Neural crest cell (in vitro differentiated cells): ENCODE measurements at places on chromosomes 2 and 18. TPM values are rescaled to one million over a fixed set of nuclear protein-coding genes. Genes with fewer than 3 reads are reported as not detected.

The CD207 gene
- total RNA-seq: not detected in 2 replicates

The CCDC68 gene
- total RNA-seq: not detected in 2 replicates

The UGT1A9 gene
- not detected in 2 replicates for total RNA-seq

The LHCGR gene
- 0.12 TPM in 1 of 2 replicates, not detected in the other for total RNA-seq

The TRIM43 gene
- not detected in 2 replicates for total RNA-seq

The VWA3B gene
- not detected in 2 replicates for total RNA-seq

The REG1B gene
- total RNA-seq: not detected in 2 replicates

The SPP2 gene
- not detected in 2 replicates for total RNA-seq

GRCh38 chr2:204191574-204191973 lies 255.0 kb downstream of the ICOS start:
- no peak overlapping the region for H3K4me3 ChIP-seq
- no peak overlapping the region for H3K27ac ChIP-seq
- H3K27me3 ChIP-seq: no peaks in the 10 kb centered on the region
- no peaks in the 10 kb centered on the region for H3K36me3 ChIP-seq

- H3K4me1 ChIP-seq: peaks cover 4% of the 10 kb centered on the region
- no peaks in the 10 kb centered on the region for H3K27me3 ChIP-seq
- H3K4me3 ChIP-seq: no peak overlapping the region
- peaks cover 25% of the 10 kb centered on the region for H3K36me3 ChIP-seq
These were observed 408.5 kb downstream of the ZEB2 start for GRCh38 chr2:144111437-144111836.

GRCh38 chr2:20444993-20445910 lies 1.6 kb upstream of the RHOB start:
- no peak overlapping the region for H3K27ac ChIP-seq
- DNase-seq: no peak
- H3K36me3 ChIP-seq: peaks cover 5% of the 10 kb centered on the region
- H3K27me3 ChIP-seq: peaks cover 3% of the 10 kb centered on the region

GRCh38 chr2:65199166-65199565 lies 28.5 kb upstream of the ACTR2 start:
- H3K27me3 ChIP-seq: no peaks in the 10 kb centered on the region
- peaks cover 6% of the 10 kb centered on the region for H3K4me1 ChIP-seq
- no peak for DNase-seq
- H3K27ac ChIP-seq: no peak overlapping the region
- H3K4me3 ChIP-seq: no peak overlapping the region

DNA sequence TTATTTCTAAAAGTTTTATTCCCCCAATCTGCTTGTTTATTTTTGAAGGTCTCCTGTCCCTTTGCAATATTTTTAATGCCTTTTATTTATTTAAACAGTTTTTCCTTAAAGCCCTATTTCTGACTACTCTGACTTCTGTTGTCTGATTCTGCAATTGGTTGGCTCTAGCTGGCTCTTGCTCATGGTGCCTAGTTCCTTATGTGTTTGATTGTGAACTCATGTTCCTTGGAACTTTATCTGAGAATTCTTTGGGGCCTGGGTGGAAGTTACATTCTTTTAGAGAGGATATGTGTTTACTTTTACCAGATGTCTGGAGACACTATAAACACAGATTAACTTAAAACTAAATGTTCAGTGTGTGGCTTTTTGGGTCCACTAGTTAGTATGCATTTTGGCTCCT lies 175.9 kb downstream of the DYSF start:
- H3K4me3 ChIP-seq: no peak overlapping the region
- H3K4me1 ChIP-seq: no peaks in the 10 kb centered on the region
- DNase-seq: no peak
- no peak overlapping the region for H3K27ac ChIP-seq
- H3K36me3 ChIP-seq: no peaks in the 10 kb centered on the region

DNA sequence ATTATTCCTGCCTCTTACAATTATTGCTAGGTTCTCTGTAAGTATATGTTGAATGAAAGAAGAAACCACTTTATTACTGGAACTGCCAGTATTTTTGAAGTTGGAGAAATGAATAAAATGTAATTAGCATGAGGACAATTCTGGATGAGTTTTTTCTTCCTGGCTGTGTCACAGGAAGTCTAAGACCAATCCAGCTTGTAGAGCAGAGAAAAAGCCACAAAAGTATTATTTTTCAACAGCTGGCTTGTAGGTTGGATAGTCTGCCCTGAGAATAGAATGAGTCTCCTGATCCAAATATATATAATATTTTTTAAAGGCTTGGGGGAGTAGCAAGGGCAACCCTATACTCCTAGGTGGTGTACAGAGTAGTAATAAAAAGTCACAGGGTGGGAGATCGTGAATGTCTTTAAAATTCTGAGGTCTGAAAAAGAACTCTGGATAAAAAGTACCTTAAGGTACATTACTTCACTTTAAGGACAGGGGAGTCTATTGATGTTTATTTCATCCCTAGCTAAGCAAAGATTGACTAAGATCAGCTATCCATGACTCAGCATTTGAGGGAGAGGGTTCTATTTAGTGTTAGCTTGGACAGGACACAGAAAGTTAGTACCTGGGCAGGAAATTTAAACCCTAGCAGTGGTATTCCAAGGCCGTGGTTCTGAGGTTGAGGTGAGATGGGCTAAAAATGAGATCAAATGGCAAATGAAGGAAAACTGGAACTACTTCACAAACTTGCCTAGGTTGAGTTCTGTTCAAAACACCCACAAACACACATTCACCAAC lies 31.7 kb downstream of the SLC40A1 start:
- no peaks in the 10 kb centered on the region for H3K27me3 ChIP-seq
- H3K36me3 ChIP-seq: no peaks in the 10 kb centered on the region
- H3K4me1 ChIP-seq: no peaks in the 10 kb centered on the region
- DNase-seq: no peak
- H3K4me3 ChIP-seq: no peak overlapping the region

- H3K27me3 ChIP-seq: no peaks in the 10 kb centered on the region
- peak overlapping the region; percentile 83 for H3K27ac ChIP-seq
- no peak overlapping the region for H3K4me3 ChIP-seq
- H3K36me3 ChIP-seq: no peaks in the 10 kb centered on the region
These were observed 42.3 kb downstream of the FAM124B start for GRCh38 chr2:224359569-224359968.

GRCh38 chr18:44130376-44130942 lies 550.2 kb upstream of the SETBP1 start:
- DNase-seq: peak; percentile 34
- H3K27ac ChIP-seq: no peak overlapping the region
- no peaks in the 10 kb centered on the region for H3K27me3 ChIP-seq
- H3K4me1 ChIP-seq: peaks cover 3% of the 10 kb centered on the region
- no peak overlapping the region for H3K4me3 ChIP-seq

DNA sequence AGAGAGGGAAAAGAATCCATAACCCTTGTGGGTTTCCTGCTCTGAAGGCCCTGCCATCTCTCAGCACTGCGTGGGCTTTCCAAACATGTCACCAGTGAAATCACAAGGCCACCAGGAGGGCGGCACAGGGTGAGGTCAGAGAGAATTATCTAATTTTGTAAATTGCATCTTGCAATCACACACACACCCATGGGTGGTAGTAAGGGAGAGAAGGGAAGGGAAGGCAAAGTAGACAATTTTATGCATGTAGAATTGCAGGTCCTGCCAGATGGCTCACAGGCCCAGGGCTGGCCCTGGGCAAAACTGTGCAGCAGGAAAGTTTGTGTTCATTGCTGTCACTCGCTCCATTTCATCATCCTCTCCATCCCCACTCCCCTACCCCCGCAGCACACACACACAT lies 21.0 kb upstream of the ZBTB7C start:
- DNase-seq: no peak
- H3K4me3 ChIP-seq: no peak overlapping the region
- no peaks in the 10 kb centered on the region for H3K36me3 ChIP-seq
- no peaks in the 10 kb centered on the region for H3K4me1 ChIP-seq

DNA sequence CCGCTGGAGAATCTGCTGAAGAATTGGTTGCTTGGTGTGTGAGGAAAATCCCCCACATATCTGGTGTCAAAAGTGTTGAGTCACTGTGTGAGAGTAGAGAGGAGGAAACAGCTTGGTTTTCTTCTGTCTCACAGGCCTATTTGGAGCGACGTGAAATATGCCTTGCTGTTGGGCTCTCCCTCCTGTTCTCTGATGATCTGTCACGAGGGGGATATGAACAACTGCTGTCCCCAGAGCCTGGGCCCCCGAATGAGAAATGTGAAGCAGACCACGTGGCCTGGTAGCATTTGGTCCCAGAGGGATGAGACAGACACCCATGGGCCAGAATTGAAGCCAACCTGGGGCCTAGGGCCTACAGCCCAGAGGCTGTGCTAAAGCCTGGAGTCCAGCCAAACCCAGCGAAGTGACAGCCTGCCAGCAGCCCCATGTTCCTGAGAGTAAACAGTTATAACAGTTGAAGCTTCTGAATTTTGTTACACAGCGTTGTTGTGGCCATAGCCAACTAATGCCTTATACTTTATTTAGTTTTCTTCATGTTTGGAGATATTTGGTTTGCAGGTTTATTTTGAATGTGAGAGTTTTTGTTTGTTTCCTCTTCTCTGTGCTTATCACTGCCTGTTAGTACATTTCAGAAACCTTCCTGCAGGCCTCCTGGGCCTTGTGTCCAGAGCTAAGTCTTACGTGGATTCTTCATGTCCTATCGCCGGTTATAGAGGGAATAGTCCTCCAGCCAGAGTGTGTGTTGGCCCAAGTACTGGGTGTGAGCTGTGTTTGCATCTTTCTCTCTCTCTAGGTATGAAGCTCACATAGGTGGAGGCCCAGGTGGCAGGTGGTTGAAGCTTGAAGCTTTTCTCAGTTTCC lies 18.7 kb upstream of the COLEC12 start:
- H3K27ac ChIP-seq: no peak overlapping the region
- peaks cover 4% of the 10 kb centered on the region for H3K36me3 ChIP-seq
- no peaks in the 10 kb centered on the region for H3K27me3 ChIP-seq

DNA sequence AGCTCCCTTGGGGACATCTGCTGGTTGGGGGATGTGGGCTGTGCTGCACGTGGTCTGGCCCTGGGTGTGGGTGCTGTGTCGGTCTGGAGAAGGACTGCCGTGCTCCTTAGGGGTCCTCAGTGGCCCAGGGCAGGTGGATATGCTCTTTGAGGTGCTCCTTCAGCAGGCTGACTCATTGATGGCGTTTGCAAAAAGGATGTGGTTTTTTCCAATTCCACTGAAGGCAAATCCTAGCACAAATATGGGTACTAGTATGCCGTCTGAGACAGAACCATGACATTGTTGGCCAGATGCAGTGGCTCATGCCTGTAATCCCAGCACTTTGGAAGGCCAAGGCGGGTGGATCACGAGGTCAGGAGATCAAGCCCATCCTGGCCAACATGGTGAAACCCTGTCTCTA lies 3.3 kb downstream of the PPP1R7 start:
- H3K36me3 ChIP-seq: no peaks in the 10 kb centered on the region
- peaks cover 31% of the 10 kb centered on the region for H3K4me1 ChIP-seq
- no peak for DNase-seq
- peak overlapping the region; percentile 68 for H3K4me3 ChIP-seq
- no peak overlapping the region for H3K27ac ChIP-seq

DNA sequence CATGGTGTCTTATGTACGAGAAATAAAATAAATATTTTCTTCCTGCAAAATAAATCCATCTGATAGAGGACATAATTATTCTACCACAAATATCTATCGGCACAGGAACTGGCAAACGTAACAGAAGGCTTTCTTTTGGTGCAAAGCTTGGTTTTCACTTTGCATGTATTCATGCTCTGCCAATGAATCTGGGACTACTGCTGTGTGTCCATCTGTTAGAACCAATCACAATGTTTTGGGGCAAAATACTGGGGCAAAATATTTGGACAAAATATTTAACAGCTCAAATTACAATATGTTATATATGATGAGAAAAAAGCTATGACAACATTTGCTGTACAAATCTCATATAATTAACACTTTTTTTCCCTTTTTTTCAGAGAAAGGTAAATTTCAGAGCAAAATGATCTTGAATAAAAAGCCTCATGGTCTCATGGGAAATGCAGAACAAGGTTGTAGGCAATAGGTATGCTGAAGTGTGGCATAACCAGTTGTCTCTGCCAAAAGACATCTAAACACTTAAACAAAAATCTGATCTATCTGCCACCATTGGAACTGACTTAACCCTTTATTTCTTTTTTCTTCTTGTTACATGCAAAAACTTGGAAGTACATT lies 923.2 kb downstream of the CPS1 start:
- no peaks in the 10 kb centered on the region for H3K27me3 ChIP-seq
- no peak for DNase-seq
- no peaks in the 10 kb centered on the region for H3K36me3 ChIP-seq
- H3K27ac ChIP-seq: no peak overlapping the region
- no peaks in the 10 kb centered on the region for H3K4me1 ChIP-seq

- no peaks in the 10 kb centered on the region for H3K4me1 ChIP-seq
- peaks cover 5% of the 10 kb centered on the region for H3K36me3 ChIP-seq
- DNase-seq: no peak
- no peak overlapping the region for H3K4me3 ChIP-seq
These were observed 16.6 kb downstream of the CTDP1 start for GRCh38 chr18:79695856-79696850.

DNA sequence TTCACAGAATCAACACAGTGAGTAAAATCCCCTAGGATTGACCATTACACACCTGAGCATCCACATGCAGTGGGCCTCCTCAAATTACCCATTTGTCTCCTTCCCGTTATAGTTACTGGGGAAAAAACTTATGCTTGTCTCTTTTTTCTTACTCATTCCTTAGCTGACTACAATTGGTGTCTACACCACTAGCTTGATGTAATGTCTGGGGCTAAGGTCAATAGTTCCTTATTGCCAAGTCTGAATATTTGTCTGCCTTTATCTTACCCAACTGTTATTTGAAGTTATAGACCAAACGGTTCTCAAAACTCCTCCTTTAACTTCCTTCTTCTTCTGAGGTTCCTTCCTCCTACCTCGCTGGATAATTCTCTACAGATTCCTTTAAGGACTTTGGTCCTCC lies 41.9 kb upstream of the TMEM17 start:
- no peaks in the 10 kb centered on the region for H3K27me3 ChIP-seq
- no peak overlapping the region for H3K4me3 ChIP-seq
- H3K36me3 ChIP-seq: no peaks in the 10 kb centered on the region
- H3K27ac ChIP-seq: no peak overlapping the region

GRCh38 chr2:58640042-58640441 lies 398.9 kb upstream of the FANCL start:
- no peak overlapping the region for H3K27ac ChIP-seq
- no peak overlapping the region for H3K4me3 ChIP-seq
- no peaks in the 10 kb centered on the region for H3K4me1 ChIP-seq

DNA sequence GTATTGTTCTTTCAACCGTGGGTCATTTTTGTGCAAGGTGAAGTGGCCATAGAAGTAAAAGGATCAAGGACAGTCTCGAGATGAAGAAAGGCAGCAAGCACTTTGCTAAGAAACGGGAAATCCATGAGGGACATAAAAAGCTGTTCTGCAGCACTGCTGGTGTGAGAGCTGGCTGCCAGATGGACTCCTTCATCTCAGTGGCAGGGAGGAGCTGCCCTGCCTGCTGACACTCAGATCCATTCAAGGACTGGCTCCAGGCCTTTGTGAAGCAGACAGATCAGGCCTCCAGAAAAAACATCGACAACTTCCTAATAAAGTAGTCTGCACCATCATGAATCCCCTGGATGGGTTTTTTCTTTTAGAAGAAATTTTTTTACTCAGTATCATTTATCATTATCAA lies 29.5 kb downstream of the RMC1 start:
- peaks cover 20% of the 10 kb centered on the region for H3K36me3 ChIP-seq
- no peak overlapping the region for H3K27ac ChIP-seq
- no peak overlapping the region for H3K4me3 ChIP-seq
- DNase-seq: no peak
- H3K27me3 ChIP-seq: no peaks in the 10 kb centered on the region
